ENCODE measurements at places on chromosomes 6 and 20.
A peak's percentile ranks its signal among the peaks of the same experiment; 100 is the strongest.

GRCh38 chr6:1088492-1089001 lies 223.4 kb upstream of the FOXQ1 start:
- DNase-seq: no peak

DNA sequence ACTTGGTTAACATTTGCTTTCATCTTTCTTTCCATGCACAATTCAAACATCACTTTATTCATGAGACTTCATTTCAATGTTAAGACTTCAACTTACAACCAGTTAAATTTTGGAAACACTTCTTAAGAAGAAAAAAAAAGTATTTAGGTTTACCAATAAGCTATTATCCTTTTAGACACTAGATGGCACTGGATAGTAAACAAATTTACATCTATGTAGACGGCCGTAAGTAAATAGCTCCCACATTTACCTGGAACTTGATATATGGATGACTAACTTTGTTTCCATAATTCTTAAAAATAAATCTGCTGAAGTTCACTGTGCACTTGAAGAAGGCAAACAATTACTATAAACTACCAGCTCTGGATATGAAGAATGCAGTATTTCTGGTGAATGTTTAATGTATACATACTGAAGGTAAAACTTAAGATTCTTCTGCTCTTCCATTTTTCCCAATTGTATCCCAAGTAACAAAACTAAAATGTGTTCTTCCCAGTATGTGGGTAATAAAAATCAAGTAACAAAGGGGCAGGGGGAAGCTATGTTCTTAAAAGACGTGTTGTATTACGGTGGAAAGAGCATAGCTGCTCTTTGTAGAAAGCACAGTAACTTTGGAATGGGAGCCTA lies 130.6 kb upstream of the C6orf118 start:
- DNase-seq: no peak

DNA sequence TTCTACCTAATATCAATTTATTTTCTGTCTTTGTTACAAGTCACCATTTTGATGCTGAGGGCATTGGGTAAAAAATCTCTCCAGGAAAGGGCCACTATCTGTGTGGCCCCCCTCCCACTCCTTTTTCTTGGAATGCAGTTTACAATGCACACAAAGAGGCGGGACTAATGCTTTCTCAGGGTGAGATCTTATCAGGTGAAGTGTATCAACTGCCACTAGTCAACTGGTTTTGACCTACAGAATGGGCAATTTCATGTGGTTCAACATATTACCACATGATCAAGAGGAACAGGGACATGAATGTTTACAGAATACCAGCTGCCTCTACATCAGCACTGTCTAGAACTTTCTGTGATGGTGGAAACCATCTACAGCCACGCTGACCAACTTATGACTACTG lies 3.7 kb downstream of the RRBP1 start:
- DNase-seq: no peak

GRCh38 chr6:79864421-79864820 lies 82.9 kb downstream of the ELOVL4 start:
- DNase-seq: no peak

- no peak for DNase-seq
These were observed 65.3 kb downstream of the EDN3 start for GRCh38 chr20:59365611-59366285.

DNA sequence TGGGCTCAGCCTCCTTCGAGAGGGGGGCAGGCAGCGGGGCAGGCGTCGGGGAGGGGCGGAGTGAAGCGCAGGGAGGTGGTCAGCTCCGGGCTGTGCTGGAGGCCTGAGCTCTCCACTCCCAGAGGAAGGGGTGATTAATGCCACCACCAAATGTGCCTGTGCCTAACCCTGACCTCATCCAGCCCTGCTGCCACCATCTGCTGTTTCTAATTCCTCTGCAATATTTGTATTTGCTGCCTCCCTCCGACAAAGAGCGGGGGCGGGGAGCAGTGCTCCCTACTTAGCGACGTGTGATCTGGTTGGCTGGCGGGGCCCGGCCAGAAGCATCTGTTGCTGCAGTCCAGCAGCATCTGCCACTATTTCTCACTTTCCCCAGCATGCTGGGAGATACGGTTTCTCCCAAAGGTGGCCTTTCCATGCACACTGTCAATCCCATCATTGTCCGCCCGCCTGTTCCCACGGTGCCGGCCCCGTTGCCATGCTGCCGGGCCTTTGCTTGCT lies 47.0 kb downstream of the DLL1 start:
- no peak for DNase-seq

DNA sequence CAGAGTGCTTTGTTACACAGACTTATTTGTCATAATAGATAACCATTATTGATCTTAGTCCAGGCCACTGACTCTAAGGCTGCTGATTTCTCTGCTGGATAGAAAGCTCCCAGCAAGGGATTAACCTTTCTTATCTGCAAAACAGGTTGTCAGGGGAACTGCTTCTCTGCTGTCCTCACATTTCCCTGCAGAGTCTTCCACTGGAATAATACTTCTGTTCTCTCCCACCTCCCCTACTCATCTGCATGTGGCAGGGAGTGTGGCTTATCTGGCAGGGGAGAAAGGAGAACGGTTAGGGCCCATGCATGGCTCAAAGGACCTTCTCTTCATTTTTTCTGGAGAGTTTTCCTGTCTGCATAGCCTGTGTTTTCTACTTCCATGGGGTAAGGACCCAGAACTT lies 86.2 kb downstream of the LAMP5 start:
- no peak for DNase-seq

DNA sequence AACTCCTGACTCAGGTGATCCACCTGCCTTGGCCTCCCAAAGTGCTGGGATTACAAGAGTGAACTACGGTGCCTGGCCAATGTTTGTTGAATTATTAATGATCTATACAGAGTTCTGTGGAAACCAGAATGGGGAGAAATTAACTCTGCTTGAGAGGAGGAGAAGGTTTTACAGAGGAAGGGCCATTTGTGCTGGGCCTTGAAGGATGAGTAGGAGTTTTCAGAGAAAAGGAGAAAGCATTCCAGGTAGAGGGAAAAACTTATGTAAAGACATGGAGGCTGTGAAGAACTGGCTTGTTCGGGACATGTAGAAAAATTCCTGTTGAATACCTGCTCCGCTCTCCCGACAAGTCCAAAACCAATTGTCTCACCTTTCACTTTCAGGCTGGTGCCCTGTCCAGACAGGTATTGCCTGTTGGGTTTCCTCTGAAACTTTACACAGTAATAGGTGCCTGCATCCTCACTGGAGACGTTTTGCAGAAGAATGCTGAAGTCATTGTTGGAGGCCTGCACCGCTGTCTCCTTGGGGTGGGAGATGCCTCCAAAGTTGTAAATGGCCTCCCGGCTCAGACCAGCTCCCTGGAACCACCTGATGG lies 11.3 kb upstream of the NSFL1C start:
- DNase-seq: no peak

DNA sequence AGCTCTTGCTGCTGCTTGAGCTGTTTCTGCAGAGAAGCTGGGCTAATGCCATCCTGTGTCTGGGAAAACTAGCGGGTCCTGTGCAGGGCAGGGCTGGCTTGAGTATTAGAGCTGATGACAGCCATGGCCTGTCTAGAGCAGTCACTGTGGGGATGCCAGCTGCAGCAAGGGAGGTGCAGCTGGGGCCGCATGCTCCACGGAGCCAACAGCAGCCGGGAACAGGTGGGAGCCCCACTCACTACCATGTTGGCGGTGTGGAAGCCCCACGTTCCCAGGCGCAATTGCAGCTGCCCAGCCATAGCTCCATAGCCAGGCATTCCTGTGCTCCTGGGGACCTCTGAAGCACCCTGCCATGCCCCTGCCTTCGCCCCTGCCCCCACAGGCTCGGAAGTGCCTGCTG lies 212.9 kb downstream of the TFAP2C start:
- no peak for DNase-seq

- DNase-seq: no peak
These were observed 10.1 kb downstream of the RIPOR2 start for GRCh38 chr6:24925661-24926060.

DNA sequence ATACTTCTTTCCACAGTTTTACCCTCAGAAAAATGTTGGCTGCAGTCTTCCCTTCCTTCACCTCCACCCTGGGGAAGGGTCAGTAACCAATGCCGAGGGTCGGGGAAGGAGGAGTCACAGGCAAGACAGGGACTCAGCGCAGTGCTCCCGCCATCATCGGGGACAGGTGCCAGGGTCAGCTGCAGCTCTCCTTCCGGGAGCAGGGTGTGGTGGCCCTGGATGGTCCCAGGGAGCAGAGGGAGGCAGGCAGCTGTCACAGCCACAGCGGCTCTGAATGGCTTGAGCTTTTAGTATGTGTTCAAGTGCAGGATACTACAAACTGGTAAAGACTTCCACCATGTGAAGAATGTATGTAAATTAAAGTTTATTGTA lies 26.0 kb upstream of the PI16 start:
- DNase-seq: no peak

DNA sequence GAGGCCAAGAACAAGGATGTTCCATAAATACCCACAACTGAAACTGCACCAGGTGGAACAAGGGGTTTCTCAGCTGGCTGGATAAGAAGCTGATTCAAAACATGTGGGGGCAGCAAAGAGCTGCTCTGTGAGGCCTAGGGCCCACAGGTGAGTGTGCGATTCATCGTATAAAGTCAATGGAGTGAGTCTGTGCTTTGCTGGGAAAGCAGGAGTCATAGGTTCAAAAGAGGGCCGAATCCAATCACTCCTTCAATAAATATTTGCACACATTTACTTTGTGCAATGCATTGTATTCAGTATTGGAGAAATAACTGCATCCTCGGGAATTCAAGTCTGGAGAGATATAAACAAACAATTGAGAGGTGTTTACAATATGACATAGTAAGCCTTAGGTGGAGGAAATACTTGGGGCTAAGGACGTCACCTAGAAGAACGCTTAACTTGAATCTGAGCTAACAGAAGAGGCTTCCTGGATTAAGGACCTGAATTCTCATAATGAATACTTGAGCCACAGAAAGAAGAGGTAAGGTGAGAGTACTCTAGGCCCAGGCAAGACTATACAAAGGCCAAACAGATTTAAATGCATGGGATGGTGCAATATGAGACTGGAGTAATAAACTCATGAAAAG lies 83.7 kb upstream of the TMEM30A start:
- peak; percentile 6 for DNase-seq

GRCh38 chr6:14789996-14790395 lies 455.9 kb upstream of the JARID2 start:
- no peak for DNase-seq

DNA sequence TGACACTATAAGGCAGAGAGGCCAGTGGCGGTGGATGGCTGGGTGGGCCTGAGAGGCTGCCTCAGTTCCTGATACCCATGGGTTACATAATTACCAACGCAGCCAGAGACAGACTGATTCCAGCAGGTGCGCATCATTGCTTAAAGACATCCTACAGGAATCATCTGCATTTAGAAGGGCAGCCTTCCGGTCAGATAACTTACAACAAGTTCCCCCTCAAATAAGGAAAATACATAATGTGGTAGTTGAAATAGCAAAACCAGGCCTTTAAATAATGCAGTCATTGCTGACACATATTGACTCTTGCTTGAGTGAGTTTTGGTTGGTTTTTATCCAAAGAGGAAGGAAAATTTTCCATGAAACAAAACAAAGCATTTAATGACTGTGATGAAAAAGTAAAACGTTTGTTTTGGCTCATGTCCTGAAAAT lies 81.9 kb downstream of the SIM1 start:
- DNase-seq: no peak

DNA sequence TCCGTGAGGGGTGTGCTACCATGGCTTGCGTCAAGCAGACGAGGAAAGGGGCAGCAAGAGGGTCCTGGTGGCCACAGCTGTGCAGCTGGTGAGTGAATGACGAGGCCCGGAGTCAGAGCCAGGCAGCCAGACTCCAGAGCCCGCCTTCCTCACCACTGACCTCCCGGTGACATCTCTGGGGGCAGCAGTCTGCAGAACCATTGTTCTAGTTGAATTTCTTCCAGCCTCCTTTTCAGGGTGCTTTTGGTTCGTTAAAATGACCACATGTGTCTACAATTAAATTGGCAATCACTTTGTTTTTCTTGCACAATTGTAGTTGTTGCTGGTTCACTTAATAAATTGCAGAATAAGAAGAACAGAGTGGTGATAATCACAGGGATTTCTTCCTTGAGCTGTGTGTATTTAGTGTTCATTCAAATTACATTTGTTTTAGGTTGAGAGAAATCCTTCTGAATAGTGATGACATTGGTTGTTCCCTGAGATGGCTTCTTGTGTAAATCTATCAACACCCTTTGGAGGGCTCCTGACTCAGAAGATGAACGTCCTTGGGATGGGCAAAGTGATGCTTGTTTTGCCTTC lies 96.4 kb downstream of the TULP4 start:
- no peak for DNase-seq

GRCh38 chr6:45483501-45483900 lies 105.8 kb upstream of the SUPT3H start:
- DNase-seq: no peak

- DNase-seq: no peak
These were observed 132.9 kb upstream of the MYLIP start for GRCh38 chr6:15996030-15996429.

DNA sequence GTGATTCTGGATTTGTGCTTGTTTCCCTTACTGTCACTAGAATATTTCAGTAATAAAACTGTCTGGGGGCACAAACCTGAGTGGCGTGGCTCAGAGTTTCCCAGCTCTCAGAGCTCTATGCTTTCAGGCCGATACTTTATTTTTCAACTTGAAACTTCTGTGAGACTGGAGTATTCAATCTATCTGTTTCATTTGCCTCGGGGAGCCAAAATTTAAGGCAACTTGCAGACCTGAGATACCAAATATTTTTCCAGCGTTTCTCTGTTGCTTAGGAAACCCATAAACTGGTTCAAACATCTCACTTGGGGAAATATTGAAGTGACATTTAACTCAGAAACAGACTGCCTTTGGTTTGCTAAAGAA lies 74.7 kb downstream of the SOBP start:
- no peak for DNase-seq

- DNase-seq: no peak
These were observed 4.0 kb upstream of the LIN28B start for GRCh38 chr6:104952911-104953399.

DNA sequence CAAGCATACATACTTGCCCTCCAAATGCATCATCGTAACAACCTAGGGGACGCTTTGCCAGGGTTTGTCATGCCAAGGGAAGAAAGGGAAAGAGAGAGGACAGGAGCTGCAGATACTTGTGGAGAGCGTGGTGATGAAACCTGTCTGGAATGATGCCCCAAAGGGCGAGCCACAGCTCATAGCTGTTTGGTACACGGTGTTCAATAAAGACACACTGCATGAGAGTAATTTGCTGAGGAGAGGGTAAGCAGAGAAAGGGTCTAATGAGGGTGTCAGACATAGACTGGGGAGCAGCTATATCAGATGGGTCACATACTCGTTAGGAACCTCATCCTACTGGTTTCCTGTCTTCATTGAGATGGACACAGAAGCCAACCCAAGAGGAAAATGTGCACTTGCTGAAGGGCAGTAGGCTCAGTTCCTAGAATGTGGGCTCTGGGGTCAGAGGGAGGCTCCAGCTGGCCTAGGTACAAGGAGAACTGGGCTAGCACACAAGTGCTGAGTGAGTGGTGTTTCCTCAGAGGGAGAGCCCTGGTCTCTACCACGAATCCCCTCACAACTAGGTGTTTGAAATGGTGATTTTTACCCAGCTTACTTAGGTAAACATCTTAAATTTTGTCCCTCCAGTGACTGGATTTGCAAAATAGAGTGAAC lies 5.2 kb upstream of the FOXO3 start:
- DNase-seq: no peak

All from COR-L47 (cell line).